ENCODE measurements at places on chromosomes 4 and X. TPM values are rescaled to one million over a fixed set of nuclear protein-coding genes. Genes with fewer than 3 reads are reported as not detected.

DNA sequence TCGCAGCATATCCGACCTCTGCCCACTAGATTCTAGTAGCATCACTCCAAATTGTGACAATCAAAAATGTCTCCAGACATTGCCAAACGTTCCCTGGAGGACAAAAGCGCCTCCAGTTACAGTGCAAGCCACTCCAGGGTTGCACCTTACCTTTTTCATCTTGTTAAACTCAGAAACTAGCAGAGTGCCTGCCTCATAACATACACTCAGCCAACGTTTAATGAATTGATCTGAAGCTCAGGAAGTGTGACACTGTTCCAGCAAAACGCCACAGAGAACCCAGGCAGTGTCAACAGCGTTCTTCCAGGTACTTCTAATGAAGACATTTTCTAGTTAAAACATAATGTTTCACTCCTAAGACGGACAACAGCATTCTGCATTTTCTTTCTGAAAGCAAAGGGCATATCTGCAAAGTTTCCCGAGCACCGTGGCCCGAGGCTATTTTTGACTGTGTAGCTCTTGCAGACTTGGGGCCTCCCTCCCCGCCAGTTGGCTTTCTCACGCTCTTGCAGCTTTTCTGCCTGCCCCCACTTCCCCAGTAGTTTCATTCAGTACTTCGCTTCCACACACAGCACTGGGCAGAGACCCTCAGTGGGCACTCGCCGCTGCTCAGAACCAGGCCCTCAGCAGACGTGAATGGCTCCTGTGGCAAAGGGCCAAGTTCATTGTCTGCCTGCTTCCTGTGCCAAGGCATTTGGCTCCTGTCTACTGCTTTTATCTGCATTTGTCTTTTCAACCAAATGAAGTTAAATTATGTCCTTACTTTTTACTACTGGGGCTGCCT lies 133.4 kb upstream of the TTC29 start:
- peak overlapping the region; percentile 43 for H3K4me3 ChIP-seq
- H3K36me3 ChIP-seq, result no peaks in the 10 kb centered on the region
- no peaks in the 10 kb centered on the region for H3K27me3 ChIP-seq
- DNase-seq, result peak; percentile 34

DNA sequence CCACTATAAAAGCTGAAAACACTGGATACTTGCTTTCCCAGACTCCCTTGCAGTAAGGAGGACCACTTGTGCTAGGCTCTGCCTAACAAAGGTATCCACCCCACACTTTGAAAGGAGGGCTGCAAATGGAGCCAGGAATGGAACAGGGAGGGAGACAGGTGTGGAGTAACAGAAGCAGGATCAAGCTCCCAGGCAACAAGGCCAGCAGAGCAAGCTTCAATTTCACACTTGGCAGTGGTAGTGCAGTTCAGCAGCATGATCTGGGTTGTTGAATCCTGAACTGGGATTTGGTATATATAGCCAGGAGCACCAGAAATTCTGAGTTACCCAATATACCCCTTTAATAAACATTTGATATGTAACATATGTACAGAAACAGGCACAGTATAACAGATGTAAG lies 9.8 kb downstream of the LAMP2 start:
- H3K27me3 ChIP-seq, result no peaks in the 10 kb centered on the region
- no peak for DNase-seq
- H3K36me3 ChIP-seq, result no peaks in the 10 kb centered on the region
- peaks cover 18% of the 10 kb centered on the region for H3K4me1 ChIP-seq
- no peak overlapping the region for H3K4me3 ChIP-seq
- no peak overlapping the region for H3K27ac ChIP-seq

DNA sequence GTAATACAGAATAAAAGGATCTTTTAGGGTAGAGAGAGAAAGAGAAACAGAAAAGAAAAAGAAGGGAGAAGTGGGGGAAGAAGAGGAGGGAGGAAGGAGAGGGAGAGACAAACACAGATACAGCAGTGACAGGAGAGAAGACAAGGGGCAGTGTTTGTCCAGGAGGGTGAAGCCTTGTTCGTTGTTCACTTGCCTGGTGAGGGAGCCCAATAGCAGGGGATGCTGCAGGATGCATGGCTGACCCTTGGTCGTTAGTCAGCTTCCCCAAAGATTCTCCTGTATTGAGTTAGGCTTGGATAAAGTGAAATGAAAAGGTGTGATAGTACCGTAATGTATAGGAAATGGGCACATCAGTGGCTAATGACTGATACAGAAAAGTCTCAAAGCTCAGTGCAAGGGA lies 403.7 kb downstream of the IL15 start:
- H3K4me1 ChIP-seq, result peaks cover 35% of the 10 kb centered on the region
- no peak overlapping the region for H3K27ac ChIP-seq
- no peak for DNase-seq
- H3K36me3 ChIP-seq, result no peaks in the 10 kb centered on the region
- no peak overlapping the region for H3K4me3 ChIP-seq
- no peaks in the 10 kb centered on the region for H3K27me3 ChIP-seq

DNA sequence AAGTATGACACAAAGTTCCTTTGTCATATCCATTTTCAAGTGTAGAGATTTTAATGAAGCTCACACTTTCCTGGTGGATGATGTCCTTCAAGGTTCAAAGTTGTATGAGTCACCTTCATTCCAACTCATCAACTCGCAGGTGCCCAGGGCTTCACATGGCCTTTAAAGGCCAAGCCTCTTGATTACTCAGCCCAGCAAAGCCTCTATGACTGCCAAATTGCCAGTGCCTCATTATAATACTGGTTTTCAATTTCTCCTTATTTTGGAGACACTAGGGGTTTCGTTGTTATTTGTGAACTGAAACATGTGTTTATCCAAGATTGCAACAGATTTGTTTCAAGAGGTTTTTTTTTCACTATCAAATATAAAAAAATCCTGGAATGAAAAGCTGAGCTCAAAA lies 45.9 kb upstream of the PPP3CA start:
- H3K27me3 ChIP-seq, result no peaks in the 10 kb centered on the region
- DNase-seq, result no peak
- no peaks in the 10 kb centered on the region for H3K4me1 ChIP-seq

DNA sequence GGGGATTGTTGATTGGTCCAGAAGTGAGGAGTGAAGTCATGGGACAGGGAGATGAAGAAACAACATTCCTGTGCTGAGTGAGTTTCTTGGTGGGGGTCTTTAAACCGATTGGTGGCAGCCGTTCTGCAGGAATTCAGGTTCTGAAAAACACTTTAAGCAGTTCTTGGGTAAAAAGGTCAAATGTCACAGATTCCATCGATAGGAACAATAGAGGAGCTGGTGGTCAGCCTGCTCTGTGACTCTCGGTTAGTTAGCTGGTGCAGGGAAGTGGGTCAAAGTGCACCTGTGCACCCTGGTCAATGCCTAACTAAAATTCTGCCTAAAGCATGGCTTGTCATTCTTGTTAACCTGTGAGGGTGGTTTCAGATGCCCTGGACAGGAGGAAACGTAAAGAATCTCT lies 34.6 kb upstream of the MGST2 start:
- H3K27ac ChIP-seq, result no peak overlapping the region
- H3K4me1 ChIP-seq, result peaks cover 11% of the 10 kb centered on the region
- H3K4me3 ChIP-seq, result no peak overlapping the region
- DNase-seq, result no peak

DNA sequence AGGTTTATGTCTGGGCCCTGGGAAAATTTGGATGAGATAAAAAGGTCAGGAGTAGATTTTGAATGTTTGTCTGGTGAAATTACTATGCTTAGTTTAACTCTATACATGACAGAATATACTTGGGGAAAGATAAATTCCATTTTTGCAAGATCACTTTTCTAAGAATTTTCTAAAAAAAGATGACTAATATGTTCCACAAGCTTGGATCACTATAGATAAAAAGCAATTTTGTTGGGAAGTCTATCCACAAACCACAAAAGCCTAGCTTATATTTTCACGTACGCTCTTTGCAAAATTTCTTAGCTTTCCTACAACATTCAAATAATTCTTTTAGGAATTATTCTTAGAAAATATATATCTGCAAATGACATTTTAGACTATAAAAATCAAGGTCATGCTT lies 20.6 kb upstream of the COQ2 start:
- no peaks in the 10 kb centered on the region for H3K27me3 ChIP-seq
- no peak overlapping the region for H3K27ac ChIP-seq
- no peaks in the 10 kb centered on the region for H3K36me3 ChIP-seq

TMEM129 gene
- total RNA-seq, result 36.0 TPM

RADX gene
- 2.9 TPM for total RNA-seq

Data from mesothelial cell of epicardium (in vitro differentiated cells).